Inflammatory macrophage (primary cell): ENCODE measurements at places on chromosomes 4 and X.
A peak's percentile ranks its signal among the peaks of the same experiment; 100 is the strongest.

- no peak for DNase-seq
Measured at GRCh38 chr4:109327641-109328040, 25.2 kb upstream of the COL25A1 start.

GRCh38 chrX:10198254-10198653, 41.5 kb downstream of the CLCN4 start:
- DNase-seq = peak; percentile 2

DNA sequence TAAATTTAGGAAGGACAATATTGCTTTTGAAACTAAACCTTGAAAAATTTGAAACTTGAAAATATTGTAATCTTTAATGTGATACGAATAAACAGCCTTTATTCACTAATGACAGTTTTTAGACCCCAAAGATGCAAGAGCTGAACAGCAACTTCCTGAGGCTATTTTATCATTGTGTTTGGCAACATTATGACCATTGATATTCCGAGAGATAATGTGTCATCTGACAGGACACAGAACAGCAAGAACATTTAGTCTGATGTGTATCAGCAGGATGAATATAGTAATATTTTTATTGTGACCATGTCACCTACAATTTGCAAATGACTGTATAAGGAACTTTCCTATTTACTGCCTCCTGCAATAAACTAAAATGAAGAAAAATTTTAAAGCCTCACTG, 316.0 kb downstream of the ADAM29 start:
- no peak for DNase-seq

DNA sequence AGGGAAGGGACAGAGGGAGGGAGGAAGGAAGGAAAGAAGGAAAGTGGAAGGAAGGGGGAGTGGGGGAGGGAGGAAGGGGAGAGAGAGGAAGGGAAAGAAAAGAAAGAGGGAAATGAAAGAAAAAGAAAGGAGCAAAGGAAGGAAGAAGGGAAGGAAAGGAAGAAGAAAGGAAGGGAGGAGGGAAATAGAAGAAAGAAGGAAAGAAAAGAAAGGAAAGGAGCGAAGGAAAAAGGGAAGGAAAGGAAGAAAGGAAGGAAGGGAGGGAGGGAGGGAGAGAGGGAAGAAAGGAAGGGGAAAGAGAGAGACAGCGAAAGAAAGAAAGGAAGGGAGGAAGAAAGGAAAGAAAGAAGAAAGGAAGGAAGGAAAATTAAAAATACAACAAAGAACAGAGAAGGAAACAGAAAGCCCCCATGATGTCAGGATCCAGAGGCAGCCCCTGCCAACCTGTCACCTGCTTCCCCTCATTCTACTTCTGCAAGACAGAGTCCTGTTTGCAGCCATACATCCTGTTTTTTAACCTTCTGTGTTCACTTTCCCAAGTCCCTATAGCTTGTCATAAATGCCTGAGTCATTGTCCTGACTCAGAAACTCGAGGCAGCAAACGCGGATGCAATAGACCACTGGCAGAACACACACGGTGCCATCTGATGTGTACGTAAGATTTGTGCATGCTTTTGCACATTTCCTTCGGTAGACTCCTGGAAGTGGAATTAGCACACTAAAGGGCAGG, 77.0 kb upstream of the C4orf50 start:
- DNase-seq = peak; percentile 90

GRCh38 chr4:4225915-4226605, 669 bp downstream of the OTOP1 start:
- no peak for DNase-seq
